Articular chondrocyte of knee joint (primary cell): ENCODE measurements at places on chromosomes 3 and 15. TPM values are rescaled to one million over a fixed set of nuclear protein-coding genes. Genes with fewer than 3 reads are reported as not detected.

The HDC gene
- not detected in 2 replicates for total RNA-seq

The CAMK2N2 gene
- total RNA-seq, result not detected in 2 replicates

The PLD1 gene
- total RNA-seq, result 54.0 and 56.6 TPM in 2 replicates

The ECE2 gene
- not detected in 2 replicates for total RNA-seq

The RARB gene
- total RNA-seq, result 12.0 and 13.4 TPM in 2 replicates

The UROC1 gene
- total RNA-seq, result not detected in 2 replicates

The TRH gene
- total RNA-seq, result 0.11 and 0.13 TPM in 2 replicates

The CPB1 gene
- 0.54 TPM in 1 of 2 replicates, not detected in the other for total RNA-seq

The SGO1 gene
- total RNA-seq, result 4.2 and 5.4 TPM in 2 replicates

The GOLGA6L7 gene
- not detected in 2 replicates for total RNA-seq

The RTP1 gene
- total RNA-seq, result not detected in 2 replicates

The MED12L gene
- total RNA-seq, result 2.6 and 2.8 TPM in 2 replicates

The BNC1 gene
- 6.1 and 7.0 TPM in 2 replicates for total RNA-seq

The GOLGA6B gene
- total RNA-seq, result not detected in 2 replicates

The GOLGA6L4 gene
- total RNA-seq, result 1.4 and 1.8 TPM in 2 replicates

The CALML4 gene
- total RNA-seq, result 1.8 and 2.2 TPM in 2 replicates

The UACA gene
- 112 and 121 TPM in 2 replicates for total RNA-seq

The KNG1 gene
- total RNA-seq, result not detected in 2 replicates

The PLA2G4D gene
- not detected in 2 replicates for total RNA-seq

The ADPRH gene
- total RNA-seq, result 3.5 and 6.2 TPM in 2 replicates

The LHFPL4 gene
- under 0.01 TPM in 1 of 2 replicates, not detected in the other for total RNA-seq

The BAHD1 gene
- total RNA-seq, result 5.7 and 8.1 TPM in 2 replicates

The ALDH1A2 gene
- total RNA-seq, result 13.7 and 21.8 TPM in 2 replicates

The CDC25A gene
- 2.7 and 3.7 TPM in 2 replicates for total RNA-seq

The OIP5 gene
- total RNA-seq, result 3.7 and 5.1 TPM in 2 replicates

The MYO5C gene
- 0.52 and 1.2 TPM in 2 replicates for total RNA-seq

The CADPS gene
- total RNA-seq, result under 0.01 TPM in 1 of 2 replicates, not detected in the other

The PPM1L gene
- 10.3 and 10.6 TPM in 2 replicates for total RNA-seq

The LRRN1 gene
- 1.4 and 4.5 TPM in 2 replicates for total RNA-seq

The LRRK1 gene
- total RNA-seq, result 15.5 and 16.2 TPM in 2 replicates

The IGDCC3 gene
- total RNA-seq, result not detected in 2 replicates

The PRR20G gene
- total RNA-seq, result not detected in 2 replicates

The MYLK gene
- 290 and 324 TPM in 2 replicates for total RNA-seq

The PTX3 gene
- 174 and 549 TPM in 2 replicates for total RNA-seq

The ERICH6 gene
- total RNA-seq, result 0.39 TPM in 1 of 2 replicates, not detected in the other

The DAZL gene
- total RNA-seq, result 0.22 TPM in 1 of 2 replicates, not detected in the other

The SPINK8 gene
- not detected in 2 replicates for total RNA-seq
